ENCODE measurements at places on chromosomes 16 and 17.

GRCh38 chr16:2040041-2040786 lies 7.4 kb downstream of the NTHL1 start:
- no peak for DNase-seq

DNA sequence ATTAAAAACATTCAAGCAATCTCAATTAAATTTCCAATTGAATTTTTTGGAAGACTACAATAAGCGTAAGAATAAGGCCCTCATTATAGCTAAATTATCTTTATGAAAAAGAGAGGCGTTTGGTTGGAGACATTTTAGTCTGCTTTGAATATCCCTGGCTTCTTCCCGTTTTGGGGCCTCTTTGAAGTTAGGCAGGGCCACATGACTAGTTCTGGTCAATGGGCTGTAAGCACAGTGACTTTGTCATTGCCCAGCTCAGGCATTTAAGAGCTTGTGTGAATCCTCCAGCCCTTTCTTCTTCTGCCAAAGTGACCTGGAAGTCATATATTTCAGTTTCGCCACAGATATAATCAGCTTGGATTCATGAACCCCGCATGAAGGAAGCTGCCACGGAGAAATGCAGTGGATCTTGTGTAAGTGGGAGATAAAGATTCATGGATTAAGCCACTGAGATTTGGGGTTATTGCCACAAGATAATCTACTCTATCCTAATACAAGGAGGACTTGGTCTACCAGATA lies 21.7 kb upstream of the UBTF start:
- DNase-seq = no peak

DNA sequence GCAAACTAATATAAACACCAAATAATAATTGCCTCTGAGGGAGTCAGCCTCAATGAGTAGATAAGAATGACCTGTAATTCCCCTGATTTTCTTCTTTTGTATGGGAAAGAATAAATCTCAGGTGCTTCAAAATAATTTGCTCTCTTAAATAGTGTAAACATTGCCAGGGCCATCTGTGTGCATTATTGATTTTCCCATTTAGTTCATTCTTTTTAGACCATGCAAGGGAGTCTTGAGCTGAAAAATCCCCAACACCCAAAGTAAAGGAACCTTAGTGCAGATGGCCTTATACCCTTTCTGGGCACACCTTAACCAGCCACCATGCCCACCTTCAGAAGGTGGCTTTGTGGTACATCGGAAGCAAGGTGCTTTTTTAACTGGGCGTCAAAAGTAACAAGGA lies 267.2 kb downstream of the TMEM114 start:
- DNase-seq = no peak

DNA sequence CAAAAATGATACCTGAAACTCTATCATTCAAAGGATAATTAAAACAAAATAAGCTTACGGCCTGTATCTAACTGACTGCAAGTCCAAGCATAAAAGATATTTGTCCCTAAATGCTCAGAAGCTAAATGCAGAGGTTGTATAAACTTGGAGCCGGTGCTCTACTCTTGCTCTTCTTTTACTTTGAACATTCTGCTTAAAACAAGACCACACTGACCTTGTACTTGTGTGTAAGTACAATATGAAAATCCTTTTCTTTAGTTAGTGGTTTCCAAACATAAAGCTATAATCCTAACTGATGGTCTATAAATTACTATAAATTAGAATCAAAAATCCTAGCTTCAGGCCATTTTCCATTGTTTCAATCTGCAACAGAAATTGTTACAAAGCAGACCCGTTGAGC lies 74.6 kb downstream of the SPAG9 start:
- no peak for DNase-seq

DNA sequence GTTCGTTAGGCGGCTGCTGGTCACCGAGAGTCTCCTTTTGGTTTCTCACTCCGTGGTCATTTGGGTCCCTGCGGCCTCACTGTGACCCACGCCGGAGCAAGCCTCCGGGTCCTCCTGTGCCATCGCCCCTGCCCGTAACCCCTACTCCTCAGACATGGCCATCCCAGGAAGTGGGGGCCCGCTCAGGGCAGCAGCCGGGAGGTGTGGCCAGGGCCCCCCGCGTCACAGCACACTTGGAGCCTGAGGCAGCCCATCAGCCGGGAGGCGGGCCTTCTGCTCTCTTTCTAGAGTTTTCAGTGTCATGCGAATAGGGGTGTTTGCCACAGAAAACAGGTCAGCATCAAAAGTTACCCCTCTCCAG lies 7.9 kb upstream of the WFIKKN1 start:
- DNase-seq = no peak
